ENCODE measurements at places on chromosomes 6 and 20. TPM values are rescaled to one million over a fixed set of nuclear protein-coding genes. Genes with fewer than 3 reads are reported as not detected.

DNA sequence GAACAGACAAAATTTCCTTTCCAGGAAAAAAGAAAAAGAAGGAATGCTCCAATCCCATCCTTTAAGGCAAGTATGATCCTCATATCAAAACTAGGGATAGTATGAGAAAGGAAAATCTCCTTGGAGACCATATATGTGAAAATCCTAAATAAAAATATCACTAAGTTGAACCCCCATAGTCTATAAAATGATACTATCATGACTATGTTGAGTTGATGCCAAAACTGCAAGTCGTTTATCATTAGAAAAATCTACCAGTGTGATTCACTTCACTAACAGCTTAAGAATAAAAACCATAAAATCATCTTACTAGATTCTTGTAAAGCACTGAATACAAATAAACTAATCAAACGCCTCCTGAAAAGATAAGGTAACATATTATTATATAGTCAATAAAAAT lies 76.6 kb upstream of the STXBP5 start:
- DNase-seq, result no peak

GRCh38 chr6:44642870-44643522 lies 255.5 kb downstream of the CDC5L start:
- no peak for DNase-seq

GRCh38 chr6:106204961-106205360 lies 118.8 kb downstream of the PRDM1 start:
- DNase-seq, result no peak

- no peak for DNase-seq
Measured at GRCh38 chr6:114138577-114139248, 167.8 kb upstream of the HDAC2 start.

GRCh38 chr20:38094373-38094891 lies 60.9 kb downstream of the RPRD1B start:
- no peak for DNase-seq

DNA sequence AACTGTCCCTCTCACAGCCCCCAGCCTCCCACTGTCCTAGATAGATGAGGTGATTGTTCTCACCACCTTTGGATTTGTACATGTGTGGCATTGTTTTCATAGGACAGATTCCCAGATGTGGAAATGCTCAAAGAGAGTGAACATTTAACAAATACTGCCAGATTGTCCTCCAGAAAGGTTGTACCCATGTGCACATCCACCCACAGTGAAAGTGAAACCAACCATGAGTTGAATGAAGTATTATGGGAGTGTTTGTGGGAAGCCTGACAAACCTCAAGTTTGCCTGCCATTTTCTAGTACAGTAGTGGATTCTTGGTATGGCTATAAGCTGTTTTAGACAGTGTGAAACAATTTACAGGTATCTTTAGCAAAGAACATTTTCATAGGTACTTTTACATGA lies 42.7 kb downstream of the ANKRD6 start:
- no peak for DNase-seq

- no peak for DNase-seq
Measured at GRCh38 chr6:164315376-164315775, 900.9 kb downstream of the QKI start.

DNA sequence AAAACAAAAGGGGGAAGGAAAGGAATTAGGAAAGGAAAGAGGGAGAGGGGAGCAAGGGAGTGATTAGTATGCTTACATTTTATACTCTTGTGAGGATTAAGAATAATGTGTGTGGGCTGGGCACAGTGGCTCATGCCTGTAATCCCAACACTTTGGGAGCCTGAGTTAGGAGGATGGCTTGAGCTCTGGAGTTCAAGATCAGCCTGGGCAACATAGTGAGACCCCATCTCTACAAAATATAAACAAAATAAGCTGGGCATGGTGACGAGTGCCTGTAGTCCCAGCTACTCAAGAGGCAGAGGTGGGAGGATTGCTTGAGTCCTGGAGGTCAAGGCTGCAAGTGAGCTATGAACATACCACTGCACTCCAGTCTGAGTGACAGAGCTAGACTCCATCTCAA lies 47.0 kb downstream of the SHLD1 start:
- DNase-seq, result no peak

Gene CDKN1A
- polyA plus RNA-seq, result 698 TPM

GRCh38 chr20:3775457-3776108 lies 5.7 kb downstream of the SPEF1 start:
- no peak for DNase-seq

GRCh38 chr6:75176076-75176582 lies 29.7 kb downstream of the COL12A1 start:
- no peak for DNase-seq

DNA sequence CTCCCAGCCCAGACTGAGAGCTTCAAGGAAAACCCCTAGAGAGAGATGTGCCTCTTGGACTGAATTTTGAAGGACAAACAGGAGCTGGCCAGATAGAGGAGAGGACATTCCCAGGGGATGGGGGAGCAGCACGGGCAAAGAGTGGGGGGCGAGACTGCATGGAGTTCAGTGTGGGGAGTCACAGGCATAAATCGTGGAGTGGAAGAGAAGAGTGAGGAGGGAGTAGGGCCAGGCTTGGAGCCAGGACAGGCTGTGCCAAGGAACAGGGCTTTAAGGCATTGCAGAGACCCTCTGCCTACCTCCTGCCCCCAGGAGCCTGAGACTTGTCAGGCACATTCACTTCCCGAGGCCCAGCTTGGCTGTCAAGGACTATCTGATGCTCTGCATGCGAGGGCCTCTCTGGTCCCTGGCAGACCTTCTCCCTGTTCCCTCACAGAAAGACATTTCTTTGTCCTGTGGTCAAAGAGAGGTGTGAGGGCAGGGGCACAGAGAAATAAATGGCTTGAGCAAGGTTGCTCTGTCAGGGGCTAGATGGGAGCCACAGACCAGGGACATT lies 5.2 kb upstream of the SLC22A7 start:
- DNase-seq, result no peak

Data from BJ (cell line).